ENCODE measurements at places on chromosomes 1 and 21.
A peak's percentile ranks its signal among the peaks of the same experiment; 100 is the strongest.

DNA sequence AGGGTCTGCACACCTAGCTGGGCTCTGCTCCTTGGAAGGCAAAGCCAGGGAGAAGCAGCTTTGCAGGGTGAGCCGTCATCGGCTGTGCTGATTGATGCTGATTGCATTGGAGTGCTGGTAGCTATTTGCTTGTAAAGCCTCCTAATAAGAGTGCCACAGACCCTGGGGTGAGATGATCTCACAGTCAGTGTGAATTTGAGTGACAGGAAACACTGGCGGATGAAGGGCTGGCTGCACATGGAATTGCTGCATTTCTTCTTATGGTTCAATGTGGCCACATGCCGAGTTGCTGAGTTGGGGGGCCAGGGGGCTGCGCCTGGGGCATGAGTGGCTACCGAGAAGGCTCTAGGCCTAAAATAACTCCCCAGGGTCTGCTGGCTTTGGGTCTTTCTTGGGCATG, 138.2 kb upstream of the CACNA1E start:
- no peak for DNase-seq

GRCh38 chr1:113770031-113770430, 10.7 kb upstream of the PHTF1 start:
- no peak for DNase-seq

- no peak for DNase-seq
Measured at GRCh38 chr1:32031578-32032274, 18.1 kb downstream of the KHDRBS1 start.

DNA sequence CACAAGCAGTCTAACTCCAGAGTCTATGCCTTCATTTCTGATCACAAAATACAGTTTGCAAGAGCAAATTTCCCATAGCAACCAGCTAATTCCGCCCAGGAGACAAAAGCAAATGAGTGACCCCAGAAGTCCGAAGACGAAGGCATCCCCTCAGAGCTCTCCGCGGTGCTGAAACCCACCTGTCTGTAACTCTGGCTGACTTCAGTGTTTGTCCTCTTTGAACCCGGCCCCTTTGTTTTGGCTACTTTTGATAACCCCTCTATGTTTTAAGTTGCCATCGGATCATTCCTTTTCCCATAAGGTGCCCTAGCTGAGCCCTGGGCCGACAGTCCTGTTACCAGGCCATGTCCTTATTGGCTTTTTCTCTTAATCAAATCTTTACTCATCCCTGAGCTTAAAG, 515.8 kb downstream of the PTPRU start:
- DNase-seq: no peak

DNA sequence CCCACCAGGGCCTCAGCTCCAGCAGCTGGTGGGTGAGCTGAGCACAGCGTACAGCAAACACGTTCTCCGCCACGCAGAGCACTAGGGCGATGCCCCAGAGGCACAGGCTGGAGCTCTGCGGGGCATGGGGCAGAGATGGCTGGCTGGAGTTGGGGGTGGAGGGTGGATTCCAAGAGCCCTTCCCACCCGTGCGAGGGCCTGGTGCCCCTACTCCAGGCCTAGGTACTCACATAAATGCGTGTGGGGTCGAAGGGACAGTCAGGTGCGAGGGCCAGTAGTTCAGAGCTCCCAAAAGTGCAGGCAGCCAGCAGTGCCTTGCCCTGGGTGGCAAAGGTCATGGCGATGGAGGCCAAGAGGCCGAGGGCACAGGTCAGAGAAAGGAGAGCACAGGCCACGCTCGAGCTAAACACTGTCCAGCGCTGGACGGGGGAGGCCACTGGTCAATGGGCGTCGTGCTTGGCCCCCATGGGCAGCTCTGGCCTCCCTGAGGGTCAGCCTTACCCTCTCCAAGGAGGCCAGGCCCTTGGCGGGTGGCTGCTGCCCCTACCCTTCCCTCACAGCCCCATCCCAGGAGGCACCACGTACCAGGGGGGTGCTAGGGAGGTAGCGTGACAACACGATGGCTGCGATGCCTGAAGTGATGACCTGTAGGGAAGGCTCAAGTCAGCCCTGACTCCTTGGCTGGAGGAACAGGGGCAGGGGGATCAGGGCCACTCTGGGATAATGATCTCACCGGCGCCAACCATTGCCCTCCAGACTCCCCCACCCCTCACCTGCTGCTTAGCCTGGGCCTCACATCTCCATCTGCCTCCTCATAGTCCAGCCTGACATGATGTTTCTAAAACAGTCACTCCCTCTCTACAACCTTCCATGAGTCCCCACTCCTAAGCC, 5.6 kb downstream of the TMEM54 start:
- DNase-seq: no peak

GRCh38 chr1:209168204-209168603, 415.3 kb upstream of the CAMK1G start:
- no peak for DNase-seq

- peak; percentile 67 for DNase-seq
Measured at GRCh38 chr1:205977402-205978014, 25.7 kb downstream of the RAB7B start.

DNA sequence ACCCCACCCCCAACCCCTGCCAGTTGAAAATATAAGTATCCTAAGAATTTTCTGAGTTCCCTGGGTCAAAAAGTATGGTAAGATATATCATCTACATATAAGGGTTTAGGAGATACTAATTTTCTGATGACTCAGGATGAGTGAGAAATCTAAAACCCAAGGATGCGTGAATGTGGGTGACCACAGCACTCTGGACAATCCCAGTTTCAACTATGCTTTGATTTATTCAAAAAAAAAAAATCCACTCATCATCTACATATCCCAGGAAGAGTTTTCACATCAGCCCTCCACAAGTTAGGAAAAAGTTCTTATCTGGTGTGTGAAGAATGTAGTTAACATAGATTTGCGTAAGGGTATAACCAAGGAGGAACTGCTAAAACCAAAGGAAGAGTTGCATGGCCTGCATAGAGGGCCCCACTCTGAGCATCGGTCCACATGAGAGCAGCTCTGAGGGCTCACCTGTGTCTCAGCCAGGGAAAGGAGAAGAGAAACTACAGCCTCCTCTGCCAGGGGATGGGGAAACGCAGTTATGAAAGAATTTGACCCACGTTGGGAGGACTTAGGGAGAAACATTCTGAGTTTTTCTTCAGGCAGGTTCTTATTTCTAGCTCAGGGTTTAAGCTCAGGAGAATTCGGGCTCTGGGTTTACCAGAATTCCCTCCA, 18.8 kb downstream of the LAMB3 start:
- no peak for DNase-seq

- peak; percentile 36 for DNase-seq
Measured at GRCh38 chr1:110011527-110012041, 22.8 kb upstream of the STRIP1 start.

- DNase-seq: no peak
Measured at GRCh38 chr1:63960326-63960725, 186.5 kb downstream of the ROR1 start.

DNA sequence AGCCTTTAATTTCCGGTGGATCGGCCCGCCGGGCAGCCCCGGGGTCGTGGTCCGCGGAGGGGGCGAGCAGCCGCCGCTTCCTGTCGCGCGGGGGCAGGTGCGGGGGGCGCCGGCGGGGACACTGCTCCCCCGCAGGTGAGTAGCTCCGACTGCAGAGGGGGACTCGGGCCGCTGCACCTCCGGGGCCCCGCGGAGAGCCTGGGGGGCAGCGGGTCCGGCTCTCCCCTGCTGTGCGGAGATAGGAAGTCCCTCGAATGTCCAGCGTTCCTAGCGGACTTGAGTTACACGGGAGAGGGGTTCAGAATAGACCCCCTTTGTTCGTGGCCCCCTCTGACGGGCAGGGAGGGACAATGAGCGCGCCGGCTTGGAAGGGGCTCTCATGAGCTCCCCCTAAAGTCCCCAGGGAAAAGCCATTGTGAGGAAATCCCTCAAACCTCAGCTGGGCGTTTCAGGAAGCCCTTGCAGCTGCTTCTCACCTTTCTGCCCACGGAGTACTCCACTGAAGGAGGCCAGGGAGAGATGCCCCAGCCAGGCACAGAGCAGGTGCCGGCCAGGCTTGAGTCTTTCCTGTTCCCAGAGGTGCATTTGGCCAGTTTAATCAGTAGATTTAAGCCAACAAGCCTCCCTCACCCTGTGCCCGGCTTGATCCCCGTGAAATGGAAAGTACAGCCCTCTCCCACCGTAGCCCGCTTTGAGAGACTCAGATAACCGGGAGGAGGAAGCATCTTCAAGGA, 925 bp downstream of the PDE9A start:
- peak; percentile 30 for DNase-seq

DNA sequence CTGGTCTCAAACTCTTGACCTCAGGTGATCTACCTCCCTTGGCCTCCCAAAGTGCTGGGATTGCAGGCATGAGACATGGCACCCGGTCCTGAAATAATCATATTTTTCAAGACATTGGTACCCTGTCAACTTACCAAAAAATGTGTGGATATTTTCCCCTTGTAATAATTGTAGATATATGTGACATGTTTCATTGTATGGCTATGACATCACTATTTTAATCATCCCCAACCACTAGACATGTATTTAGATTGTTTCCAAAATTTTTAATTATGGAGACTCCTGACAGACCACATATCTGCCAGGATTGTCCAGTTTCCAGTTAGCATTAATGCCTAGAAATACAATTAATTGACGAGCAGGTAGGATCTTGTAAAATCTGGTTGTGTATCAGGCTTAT, 96.7 kb upstream of the NEGR1 start:
- DNase-seq: no peak

Data from HepG2 (cell line).